ENCODE measurements at places on chromosomes 4 and X.

- no peak overlapping the region for H3K27ac ChIP-seq
- no peaks in the 10 kb centered on the region for H3K27me3 ChIP-seq
- peak; percentile 45 for DNase-seq
- peak overlapping the region; percentile 83 for H3K4me3 ChIP-seq
- H3K36me3 ChIP-seq = no peaks in the 10 kb centered on the region
Measured at GRCh38 chr4:148443512-148444295, 1.5 kb upstream of the NR3C2 start.

DNA sequence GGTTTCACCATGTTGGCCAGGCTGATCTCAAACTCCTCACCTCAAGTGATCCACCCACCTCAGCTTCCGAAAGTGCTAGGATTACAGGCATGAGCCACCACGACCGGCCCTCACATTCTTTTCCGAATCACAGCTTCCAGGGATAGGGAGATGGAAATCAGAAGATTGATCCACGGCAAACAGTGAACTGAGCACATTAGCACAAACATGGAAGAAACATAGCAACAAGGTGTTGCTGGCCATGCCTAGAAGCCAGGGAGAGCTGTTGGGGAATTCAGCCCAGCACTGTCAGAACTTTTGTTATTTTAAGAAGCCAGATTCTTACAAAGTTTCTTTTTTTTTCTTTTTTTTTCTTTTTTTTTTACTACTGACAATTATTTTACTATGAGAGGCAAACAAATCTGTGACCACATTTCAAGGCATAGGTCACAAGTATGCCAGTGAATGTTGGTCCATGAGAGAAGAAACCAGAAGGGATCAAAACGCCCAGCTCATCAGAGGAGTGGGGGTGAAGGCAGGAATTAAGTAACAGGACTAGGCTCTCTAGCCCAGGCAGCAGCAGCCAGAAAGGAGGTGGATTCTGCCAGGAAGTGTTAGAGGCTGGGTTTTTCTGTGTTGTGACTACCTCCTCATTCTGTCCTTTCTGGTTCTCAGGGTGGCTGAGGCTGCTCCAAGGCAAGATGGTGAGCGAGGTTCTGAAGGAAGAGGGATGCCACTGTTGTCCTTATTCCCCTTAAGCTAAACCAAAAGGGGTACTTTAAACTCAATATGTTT is 44.1 kb downstream of the TEC start:
- H3K4me3 ChIP-seq = no peak overlapping the region
- no peaks in the 10 kb centered on the region for H3K4me1 ChIP-seq
- DNase-seq = no peak
- peaks cover 10% of the 10 kb centered on the region for H3K36me3 ChIP-seq

GRCh38 chr4:123415977-123416376 is 19.4 kb downstream of the SPRY1 start:
- H3K27me3 ChIP-seq = no peaks in the 10 kb centered on the region
- H3K4me1 ChIP-seq = no peaks in the 10 kb centered on the region
- no peaks in the 10 kb centered on the region for H3K36me3 ChIP-seq
- H3K27ac ChIP-seq = no peak overlapping the region
- DNase-seq = peak; percentile 18
- H3K4me3 ChIP-seq = no peak overlapping the region

- no peaks in the 10 kb centered on the region for H3K27me3 ChIP-seq
- no peaks in the 10 kb centered on the region for H3K4me1 ChIP-seq
- H3K36me3 ChIP-seq = no peaks in the 10 kb centered on the region
- peak overlapping the region; percentile 19 for H3K4me3 ChIP-seq
- peak overlapping the region; percentile 8 for H3K27ac ChIP-seq
- DNase-seq = peak; percentile 89
Measured at GRCh38 chr4:23888421-23889319, 1.2 kb downstream of the PPARGC1A start.

- H3K4me1 ChIP-seq = no peaks in the 10 kb centered on the region
- no peaks in the 10 kb centered on the region for H3K27me3 ChIP-seq
- H3K4me3 ChIP-seq = no peak overlapping the region
- DNase-seq = no peak
- no peaks in the 10 kb centered on the region for H3K36me3 ChIP-seq
- H3K27ac ChIP-seq = no peak overlapping the region
Measured at GRCh38 chrX:53474707-53475106, 40.5 kb upstream of the HSD17B10 start.

DNA sequence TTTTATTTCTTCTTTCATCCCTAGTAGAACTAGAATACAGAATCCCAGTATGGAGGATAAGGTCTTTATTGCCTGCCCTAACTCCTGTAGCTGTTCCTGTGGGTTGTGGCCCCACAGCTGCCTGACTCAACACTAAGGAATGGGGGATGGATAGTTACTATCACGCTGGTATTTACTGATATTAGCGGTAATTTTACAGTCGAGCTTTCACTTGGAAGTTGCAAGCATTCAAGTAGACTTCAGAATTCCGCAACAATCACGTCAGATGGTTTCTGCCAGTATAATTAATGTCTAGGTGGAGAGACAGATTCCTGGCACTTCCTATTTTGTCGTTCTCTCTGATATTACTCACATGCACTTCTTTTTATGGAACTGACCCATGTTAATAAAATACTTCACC is 489.8 kb downstream of the PABPC4L start:
- H3K36me3 ChIP-seq = no peaks in the 10 kb centered on the region
- no peaks in the 10 kb centered on the region for H3K4me1 ChIP-seq
- no peak overlapping the region for H3K27ac ChIP-seq
- H3K4me3 ChIP-seq = no peak overlapping the region
- DNase-seq = no peak

DNA sequence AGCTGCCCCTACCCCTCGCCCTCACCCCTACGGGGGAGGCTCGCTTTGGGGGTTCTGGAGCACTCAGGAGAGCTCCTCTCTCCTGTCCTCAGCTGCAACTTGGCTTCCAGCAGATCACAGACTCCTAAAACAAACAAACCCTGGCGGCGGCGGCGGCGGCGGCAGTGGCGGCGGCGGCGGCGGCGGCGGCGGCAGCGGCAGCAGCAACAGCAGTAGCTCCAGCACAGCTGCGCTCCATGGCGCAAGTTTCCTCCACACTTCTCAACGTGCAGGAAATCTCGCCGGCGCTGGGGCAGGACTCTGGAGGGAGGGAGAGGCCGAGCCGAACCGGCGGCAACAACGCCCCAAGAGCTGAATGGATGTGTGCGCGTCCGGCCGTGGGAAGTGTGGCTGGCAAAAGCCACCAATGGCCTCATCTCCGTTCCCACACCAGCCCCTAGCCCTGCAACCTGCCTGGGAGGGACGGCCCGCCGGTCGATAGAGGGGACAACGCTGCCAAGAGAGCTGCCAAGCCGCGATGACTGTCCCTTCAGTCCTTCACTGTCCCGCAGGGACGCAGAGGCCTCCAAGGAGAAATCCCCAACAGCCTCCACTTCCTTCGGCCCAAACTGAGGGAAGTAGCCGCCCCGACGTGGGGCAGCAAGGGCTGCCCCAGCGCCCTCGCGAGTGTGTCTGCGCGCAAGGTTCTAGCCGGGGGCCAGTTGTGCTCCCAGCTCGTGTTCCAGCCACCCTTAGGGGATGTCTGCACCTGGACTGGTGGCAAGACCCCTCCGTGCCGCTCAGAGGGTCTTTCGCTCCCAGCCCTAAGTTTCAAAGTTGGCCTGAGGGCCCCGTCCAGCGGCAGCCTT is 775 bp downstream of the SHROOM4 start:
- H3K4me3 ChIP-seq = peak overlapping the region; percentile 70
- DNase-seq = peak; percentile 32
- H3K27me3 ChIP-seq = no peaks in the 10 kb centered on the region
- H3K27ac ChIP-seq = peak overlapping the region; percentile 83
- H3K36me3 ChIP-seq = no peaks in the 10 kb centered on the region

GRCh38 chr4:85773372-85773771 is 298.4 kb downstream of the ARHGAP24 start:
- no peaks in the 10 kb centered on the region for H3K27me3 ChIP-seq
- DNase-seq = no peak
- no peaks in the 10 kb centered on the region for H3K4me1 ChIP-seq
- no peak overlapping the region for H3K27ac ChIP-seq

DNA sequence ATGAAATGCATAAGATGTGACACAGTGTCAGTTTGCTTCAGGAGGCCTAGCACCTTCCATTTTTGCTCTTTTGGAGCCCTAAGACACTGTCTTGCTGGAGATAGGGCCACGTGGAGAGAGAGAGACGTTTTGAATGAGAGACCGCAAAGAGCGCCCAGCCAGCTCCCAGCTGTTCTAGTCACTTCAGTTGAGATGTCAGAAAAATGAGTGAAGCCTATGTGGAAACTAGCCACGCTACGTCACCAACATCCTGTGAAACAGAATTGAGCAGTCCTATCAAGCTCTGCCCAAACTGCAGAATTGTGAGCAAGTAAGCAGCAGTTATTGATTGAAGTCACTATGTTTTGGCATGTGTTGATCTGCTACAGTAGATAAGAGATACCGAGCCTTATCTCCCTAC is 13.1 kb downstream of the GPR82 start:
- peaks cover 4% of the 10 kb centered on the region for H3K36me3 ChIP-seq
- H3K4me3 ChIP-seq = no peak overlapping the region
- DNase-seq = peak; percentile 29
- H3K27ac ChIP-seq = no peak overlapping the region
- no peaks in the 10 kb centered on the region for H3K4me1 ChIP-seq

DNA sequence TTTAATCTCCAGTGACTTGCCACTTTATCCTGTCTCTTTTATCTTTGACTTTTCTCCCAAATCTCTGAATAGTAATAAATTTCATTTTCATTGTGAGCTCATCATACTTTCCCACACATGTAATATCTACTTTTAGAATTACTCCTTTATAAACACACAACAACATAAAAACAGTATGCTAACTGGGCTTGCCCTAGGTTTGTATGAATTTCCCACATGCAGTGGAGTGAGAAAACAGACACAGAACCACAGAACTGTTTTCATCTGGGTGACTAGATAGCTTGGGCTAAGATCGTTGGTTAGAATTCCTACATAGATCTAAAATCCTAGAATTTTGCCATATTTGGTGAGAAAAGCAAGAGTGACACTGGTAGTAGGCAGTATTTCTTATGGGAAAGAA is 409.5 kb downstream of the SPRY1 start:
- no peak for DNase-seq
- H3K36me3 ChIP-seq = no peaks in the 10 kb centered on the region
- H3K27me3 ChIP-seq = no peaks in the 10 kb centered on the region
- H3K4me1 ChIP-seq = peaks cover 14% of the 10 kb centered on the region
- no peak overlapping the region for H3K4me3 ChIP-seq

DNA sequence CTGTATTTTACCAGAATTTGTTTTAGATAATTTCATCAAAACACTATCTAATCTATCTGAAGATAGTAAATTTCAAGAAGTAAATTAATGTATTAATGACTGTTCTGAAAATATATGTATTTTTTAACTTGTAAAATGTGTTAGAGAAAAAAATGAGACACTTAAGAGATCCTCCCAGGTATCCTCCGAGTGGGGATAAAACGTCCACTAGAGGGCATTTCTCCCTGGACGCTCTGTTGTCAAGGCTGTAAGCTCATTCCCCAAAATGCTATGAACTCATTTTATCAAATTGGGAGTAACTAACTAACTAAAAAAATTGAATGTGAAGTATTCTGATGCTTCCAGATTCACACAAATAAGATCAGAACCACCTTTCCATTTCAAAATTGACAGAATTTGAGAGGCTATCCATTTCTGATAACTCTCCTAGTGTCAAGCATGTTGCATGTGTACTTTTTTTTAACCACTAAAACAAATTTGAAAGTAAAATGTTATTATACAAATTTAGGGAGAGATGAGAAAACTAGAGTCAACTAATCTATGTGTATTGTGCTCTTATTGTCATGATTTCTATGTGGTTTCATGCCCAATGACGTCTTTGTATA is 337.3 kb upstream of the HS3ST1 start:
- H3K4me1 ChIP-seq = peaks cover 3% of the 10 kb centered on the region
- DNase-seq = peak; percentile 64

DNA sequence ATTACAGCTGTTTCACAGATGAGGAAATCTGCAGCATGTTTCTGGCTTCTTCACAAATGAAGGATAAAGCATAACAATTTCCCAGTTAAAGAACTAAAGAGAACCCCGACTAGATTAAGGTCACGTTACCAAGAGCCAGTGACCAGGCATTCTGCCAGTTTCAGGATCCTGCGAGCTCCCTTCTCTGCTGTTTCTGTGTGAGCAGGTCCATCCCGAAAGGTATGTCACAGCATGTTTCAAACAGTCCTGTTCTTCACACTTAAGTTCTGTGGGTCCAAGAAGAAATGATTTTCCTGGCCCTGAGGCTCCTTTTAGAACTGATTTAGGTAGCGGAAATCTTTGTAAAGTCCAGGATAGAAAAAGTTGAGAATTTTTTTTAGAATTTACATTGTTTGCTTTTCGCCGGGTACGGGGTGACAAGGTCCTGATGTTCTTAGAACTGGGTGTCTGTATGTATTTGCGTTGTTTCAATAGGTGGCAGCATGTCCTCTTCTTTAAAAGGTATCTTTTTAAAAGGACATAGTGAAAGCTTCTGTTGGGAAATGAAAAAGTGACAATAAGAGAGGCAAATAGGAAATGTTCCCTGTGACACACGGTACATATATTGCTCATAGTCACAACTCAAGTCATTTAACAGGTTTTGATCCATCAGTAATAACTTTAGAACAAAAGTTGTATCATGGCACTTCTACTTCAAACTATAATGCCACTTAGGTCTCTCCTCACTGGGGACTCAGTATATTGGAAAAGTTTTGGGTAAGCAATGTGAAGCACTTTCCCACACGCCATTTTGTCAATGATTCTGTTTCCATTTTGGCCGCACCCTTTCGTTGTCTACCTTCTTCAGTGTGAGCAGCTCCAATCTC is 18.4 kb downstream of the IL21 start:
- H3K27ac ChIP-seq = no peak overlapping the region
- no peaks in the 10 kb centered on the region for H3K36me3 ChIP-seq
- DNase-seq = peak; percentile 21
- no peak overlapping the region for H3K4me3 ChIP-seq

GRCh38 chrX:30822764-30823163 is 66.3 kb downstream of the TAB3 start:
- no peaks in the 10 kb centered on the region for H3K27me3 ChIP-seq
- DNase-seq = no peak
- no peaks in the 10 kb centered on the region for H3K4me1 ChIP-seq
- no peaks in the 10 kb centered on the region for H3K36me3 ChIP-seq

GRCh38 chr4:7900334-7900909 is 39.2 kb downstream of the AFAP1 start:
- H3K4me3 ChIP-seq = no peak overlapping the region
- no peak for DNase-seq
- H3K4me1 ChIP-seq = no peaks in the 10 kb centered on the region
- no peak overlapping the region for H3K27ac ChIP-seq
- H3K36me3 ChIP-seq = no peaks in the 10 kb centered on the region
- H3K27me3 ChIP-seq = no peaks in the 10 kb centered on the region

GRCh38 chr4:114088481-114088880 is 109.0 kb upstream of the ARSJ start:
- H3K4me1 ChIP-seq = no peaks in the 10 kb centered on the region
- H3K4me3 ChIP-seq = no peak overlapping the region
- H3K27ac ChIP-seq = no peak overlapping the region

Measured in small intestine (tissue), 16 donors.